ENCODE measurements at places on chromosomes 11 and 22.

- DNase-seq: no peak
These were observed 4.9 kb downstream of the RGL4 start for GRCh38 chr22:23695571-23696325.

- no peak for DNase-seq
These were observed 29.5 kb upstream of the LMO1 start for GRCh38 chr11:8293171-8293570.

DNA sequence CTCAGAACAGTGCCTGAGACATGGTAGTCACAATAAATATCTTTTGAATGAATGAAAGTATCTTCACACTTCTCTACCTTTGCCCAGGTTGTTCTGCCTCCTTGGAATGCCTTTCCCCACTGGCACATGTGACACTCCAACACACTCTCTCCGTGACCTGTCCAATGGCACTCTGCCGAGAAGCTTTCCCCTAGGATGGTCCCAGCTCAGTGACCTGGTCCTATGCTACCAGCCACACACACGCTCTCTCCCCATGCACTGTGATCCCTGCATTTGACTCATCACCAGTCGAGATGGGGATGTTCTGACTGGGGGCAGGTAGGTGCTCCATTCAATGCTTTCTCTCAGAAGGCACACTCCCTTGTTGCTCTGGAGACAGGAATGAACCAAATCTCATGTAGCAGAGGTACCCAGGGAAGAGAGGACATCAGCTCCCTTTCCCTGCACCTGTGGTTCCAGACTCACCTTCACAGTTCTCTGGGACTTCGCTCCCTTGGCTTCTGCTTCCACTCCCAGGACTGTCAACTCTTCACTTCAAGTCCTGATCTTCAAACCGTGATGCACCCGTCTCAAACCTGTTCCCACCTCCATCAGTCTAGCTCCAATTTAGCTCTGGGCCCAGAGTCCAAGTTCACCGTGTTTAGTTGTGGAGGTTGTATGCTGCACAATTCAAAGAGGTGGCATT is 30.7 kb upstream of the LMO1 start:
- DNase-seq: no peak

- no peak for DNase-seq
These were observed 37.7 kb downstream of the CHKA start for GRCh38 chr11:68083517-68083916.

GRCh38 chr22:35587447-35587870 is 29.7 kb downstream of the MB start:
- no peak for DNase-seq

DNA sequence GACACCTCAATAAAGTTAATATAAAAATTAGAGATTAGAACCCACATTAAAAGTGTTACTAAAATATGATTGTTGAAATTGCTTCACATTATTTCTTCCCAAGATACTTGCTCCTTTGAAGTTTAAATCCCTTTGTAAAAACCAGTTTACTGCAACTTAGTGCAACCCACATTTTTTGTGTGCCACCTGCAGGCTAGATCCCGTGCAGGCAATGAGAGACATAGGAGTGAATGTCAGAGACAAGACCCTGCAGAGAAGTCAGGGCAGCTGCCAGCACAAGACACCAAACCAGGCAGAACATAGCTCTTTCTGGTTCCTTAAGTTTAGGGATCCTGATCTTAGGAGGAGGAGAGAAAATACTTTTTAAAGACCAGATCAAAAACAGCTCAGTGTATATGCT is 142.8 kb upstream of the MTNR1B start:
- DNase-seq: no peak

DNA sequence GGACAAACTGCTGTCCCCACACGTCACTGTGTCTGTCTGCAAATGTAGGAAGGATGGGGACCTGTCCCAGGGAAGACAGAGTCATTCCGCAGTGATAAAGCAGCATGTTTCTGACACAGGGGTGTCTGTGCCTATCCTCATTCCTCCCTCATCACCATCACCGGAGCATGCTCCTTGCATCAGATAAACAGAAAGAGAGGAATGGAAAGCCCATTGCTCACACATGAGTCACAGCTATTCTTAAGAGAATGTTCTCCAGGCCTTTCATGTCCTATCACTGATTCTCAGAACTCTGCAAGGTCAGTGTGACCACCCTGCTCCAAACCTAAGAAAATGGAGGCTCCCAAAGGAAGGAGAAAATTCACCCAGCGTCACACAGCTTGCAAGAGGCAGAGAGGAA is 38.9 kb downstream of the ZNF195 start:
- DNase-seq: peak; percentile 20

DNA sequence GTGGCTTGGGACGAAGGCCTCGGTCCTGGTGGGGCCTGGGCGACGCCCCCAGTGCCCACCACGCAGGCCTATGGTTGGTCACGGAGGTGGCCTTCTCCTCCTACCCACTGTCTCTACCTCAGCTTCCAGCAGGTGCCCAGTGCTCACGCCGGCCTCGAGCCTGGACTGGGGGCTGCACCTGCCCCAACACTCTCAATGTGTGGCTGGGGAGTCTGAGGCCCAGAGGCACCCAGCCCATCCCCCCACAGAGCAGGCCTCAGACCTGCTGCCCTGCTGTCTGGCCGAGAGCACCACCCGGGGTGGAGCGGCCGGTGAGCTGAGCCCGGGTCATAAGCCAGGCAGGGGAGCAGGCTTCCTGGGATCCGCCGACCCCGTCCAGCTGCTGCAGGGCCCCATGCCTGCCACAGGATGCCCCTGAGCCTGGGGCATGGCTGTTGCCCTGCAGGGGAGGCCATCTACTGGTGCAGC is 28.6 kb upstream of the MUC5AC start:
- no peak for DNase-seq

DNA sequence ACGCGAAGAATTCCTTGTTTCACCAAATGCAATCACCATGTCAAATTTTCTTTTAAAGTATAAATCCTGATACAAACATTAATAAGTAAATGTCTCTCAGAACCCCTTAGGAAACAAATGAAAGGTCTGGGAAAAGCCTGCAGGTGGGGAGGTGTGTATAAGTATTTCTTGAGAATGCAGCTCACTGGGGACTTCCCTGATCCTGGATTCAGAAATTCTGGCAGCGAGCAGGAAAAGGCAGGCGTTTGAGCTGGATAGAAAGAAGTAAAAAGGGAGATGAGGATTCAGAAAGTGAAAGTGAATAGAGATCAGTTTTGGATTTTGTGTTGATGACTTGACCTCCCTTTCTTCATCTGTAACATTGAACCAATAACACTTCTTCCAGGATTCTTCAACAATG is 68.3 kb upstream of the CTSC start:
- DNase-seq: peak; percentile 61

DNA sequence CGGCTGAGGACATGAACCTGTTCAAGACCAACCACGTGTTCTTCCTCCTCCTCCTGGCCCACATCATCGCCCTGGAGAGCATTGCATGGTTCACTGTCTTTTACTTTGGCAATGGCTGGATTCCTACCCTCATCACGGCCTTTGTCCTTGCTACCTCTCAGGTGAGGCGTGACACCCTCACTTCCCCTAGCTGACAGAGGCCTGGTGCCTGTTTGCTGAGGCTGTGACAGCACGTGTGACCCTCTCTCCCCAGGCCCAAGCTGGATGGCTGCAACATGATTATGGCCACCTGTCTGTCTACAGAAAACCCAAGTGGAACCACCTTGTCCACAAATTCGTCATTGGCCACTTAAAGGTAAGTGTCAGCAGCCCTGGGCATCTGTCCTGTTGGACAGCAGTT is 12.3 kb downstream of the FADS2 start:
- DNase-seq: no peak

- DNase-seq: no peak
These were observed 10.2 kb downstream of the MB start for GRCh38 chr22:35606916-35607315.

DNA sequence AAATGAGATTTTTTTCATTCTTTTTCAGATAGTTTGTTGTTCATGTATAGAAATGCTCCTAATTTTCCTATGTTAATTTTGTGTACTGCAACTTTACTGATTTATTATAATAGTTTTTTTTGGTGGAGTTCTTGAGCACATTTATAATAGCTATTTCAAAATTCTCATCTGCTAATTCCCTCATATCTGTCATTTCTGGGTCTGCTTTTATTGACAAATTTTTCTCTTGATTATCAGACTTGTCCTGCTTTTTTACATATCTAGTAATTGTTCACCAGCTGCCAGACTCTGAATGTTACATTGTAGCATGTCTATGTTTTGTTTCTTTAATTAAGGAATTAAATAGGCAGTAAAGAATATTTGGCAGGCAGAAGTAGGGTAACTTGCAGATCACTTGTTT is 60.9 kb upstream of the PARVA start:
- no peak for DNase-seq

- DNase-seq: no peak
These were observed 17.2 kb upstream of the SMCO4 start for GRCh38 chr11:93560199-93560932.

GRCh38 chr22:39645532-39645931 is 75.0 kb downstream of the CACNA1I start:
- DNase-seq: no peak

- DNase-seq: no peak
These were observed 361 bp downstream of the CTSD start for GRCh38 chr11:1763336-1763795.

- DNase-seq: no peak
These were observed 35.9 kb upstream of the SESN3 start for GRCh38 chr11:95266751-95267374.

- DNase-seq: no peak
These were observed 219.9 kb upstream of the GRIA4 start for GRCh38 chr11:105389952-105390351.

- DNase-seq: no peak
These were observed 412.7 kb downstream of the SOX6 start for GRCh38 chr11:15943418-15944197.

GRCh38 chr22:38177044-38177443 is 4.6 kb downstream of the PLA2G6 start:
- DNase-seq: no peak

DNA sequence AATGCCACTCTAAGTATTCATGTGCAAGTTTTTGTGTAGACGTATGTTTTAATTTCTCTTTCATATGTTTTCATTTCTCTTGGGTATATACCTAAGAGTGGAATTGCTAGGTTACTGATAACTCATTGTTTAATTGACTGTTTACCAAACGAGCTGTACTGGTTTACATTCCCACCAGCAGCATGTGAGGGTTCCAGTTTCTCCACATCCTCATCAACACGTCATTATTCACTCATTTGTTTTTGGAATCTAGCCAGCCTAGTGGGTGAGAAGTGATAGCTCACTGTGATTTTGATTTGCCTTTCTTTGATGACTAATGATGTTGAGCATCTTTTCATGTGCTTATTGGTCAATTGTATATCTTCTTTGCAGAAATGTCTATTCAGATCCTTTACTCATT is 4.0 kb downstream of the ANKRD13D start:
- DNase-seq: no peak

- DNase-seq: no peak
These were observed 303.4 kb downstream of the FAT3 start for GRCh38 chr11:92528001-92528400.

DNA sequence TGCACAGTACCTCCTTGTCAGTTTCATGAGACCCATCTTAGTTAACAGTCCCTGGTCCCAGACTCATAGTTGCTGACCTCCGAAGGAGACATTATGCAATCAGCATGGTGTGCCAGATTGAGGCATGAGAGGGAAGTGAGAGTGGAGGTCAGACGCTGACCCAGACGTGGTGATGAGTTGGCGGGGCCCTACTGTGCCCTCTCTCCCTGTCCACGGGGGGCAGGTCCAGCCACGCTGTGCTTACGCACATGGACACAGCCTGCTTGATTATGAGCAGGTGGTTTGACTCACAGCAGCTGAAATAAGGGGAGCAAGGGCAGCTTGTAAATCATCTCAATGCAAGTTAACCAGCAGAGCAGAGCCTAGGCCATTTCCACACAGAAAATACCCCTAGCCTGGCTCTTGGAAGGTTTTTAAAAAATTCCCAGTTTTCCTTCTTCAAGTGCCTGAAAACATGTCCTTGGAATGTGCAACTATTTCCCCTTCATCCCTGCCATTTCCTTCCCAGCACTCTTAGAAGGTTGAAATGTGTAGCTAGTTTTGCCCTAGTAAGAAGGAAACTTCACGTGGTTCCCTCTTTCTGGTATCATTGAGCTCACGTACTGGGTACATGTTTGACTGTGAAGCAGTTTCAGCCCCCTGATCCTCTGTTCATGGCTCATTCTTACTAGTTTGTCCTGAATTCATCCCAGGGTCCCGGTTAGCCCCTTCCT is 122.6 kb upstream of the SORL1-AS1 start:
- DNase-seq: peak; percentile 2

DNA sequence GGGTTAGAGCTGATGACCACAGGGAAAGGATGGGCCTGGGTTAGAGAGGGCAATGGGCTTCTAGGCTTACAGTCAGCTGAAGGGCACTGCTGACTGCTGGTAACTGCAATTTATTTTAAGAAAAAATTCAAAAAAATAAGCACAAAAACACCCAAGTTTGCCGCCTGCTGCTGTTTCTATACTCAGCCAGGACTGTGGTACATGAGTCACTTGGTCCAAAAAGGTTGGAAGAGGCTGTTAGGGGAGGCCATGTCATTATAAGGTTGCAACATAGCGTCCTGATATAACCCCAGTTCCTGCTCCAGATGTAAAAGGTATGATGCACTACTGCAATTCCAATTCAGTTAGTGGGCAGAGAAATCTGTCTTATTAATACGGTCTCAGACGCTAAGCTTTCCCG is 98.9 kb downstream of the ETS1 start:
- DNase-seq: no peak

GRCh38 chr11:106011481-106011880 is 10.6 kb downstream of the MSANTD4 start:
- no peak for DNase-seq

- DNase-seq: no peak
These were observed 348.2 kb downstream of the CADM1 start for GRCh38 chr11:115155978-115156377.

GRCh38 chr22:50218996-50219727 is 18.4 kb downstream of the SELENOO start:
- peak; percentile 29 for DNase-seq

DNA sequence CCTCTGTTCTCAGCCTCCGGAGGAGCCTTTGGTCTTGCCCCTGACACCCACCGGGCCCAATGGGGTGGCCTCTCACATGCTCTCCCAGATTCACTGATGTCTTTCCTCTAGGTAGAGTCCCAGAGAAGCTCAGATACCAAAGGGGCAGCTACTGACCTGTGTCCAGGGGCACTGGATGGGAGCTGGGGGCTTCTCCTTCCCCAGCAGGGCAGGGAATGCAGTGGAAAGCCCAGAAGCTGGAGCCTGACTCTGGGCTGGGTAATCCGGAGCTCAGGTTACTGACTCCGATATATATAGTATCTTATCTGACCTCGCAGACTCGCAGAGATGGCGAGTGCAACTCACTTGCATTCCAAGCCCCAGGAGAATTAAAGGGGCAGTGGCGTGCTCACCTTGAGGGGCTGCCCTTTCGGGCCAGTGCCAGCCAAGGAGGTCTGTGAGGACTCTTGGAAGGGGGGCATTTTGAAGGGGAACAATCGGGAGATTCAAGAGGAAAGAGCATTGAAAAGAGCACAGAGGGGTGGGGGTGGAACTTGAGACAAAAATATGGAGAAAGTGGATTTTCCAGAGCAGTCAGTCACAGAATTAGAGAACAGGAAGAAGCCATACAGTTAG is 2.5 kb downstream of the USP2 start:
- no peak for DNase-seq

GRCh38 chr11:96228473-96228891 is 114.5 kb downstream of the MAML2 start:
- DNase-seq: peak; percentile 82
